ENCODE measurements at places on chromosomes 2 and 18.

GRCh38 chr2:17621781-17622180 lies 81.3 kb downstream of the VSNL1 start:
- DNase-seq, result no peak

- no peak for DNase-seq
Measured at GRCh38 chr18:12751503-12751884, 48.7 kb downstream of the PSMG2 start.

- no peak for DNase-seq
Measured at GRCh38 chr18:40017021-40017420, 1938.0 kb upstream of the PIK3C3 start.

- DNase-seq, result no peak
Measured at GRCh38 chr2:1898461-1899395, 154.4 kb upstream of the PXDN start.

DNA sequence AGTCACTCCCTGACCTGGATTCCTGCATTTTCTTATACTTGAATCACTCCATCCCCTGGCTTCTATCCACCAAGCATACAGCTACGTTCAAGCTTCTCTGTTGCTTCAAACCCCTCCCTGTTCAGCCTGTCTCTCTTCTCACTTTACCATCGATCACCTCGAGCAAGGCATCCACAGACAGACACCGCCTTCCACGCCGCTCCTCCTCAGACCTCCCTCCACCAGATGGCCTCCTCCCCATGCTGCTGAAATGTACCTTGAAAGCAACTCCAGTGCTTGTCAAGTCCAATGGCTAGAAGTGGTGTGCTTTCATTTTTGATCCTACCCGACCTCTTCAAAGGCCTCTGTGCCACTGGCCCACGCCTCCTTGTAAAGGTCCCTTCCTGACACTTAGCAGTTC lies 131.3 kb upstream of the ACAA2 start:
- DNase-seq, result no peak

DNA sequence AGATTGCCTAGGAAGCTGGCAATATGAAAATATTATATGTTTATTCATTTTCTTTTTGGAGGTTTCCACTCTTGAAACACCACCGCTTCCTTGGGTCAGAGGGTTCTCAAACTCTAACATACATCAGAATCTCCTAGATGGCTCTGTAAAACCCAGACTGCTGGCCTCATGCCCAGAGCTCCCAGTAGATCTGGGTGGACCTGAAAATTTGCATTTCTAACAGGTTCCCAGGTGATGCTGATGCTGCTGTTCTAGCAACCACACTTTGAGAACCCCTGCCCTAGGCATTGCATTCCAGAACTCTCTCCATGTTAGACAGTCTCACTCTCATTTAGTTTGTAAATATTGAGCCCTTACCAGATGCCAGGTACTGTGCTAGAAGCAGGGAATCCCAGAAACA lies 139.4 kb downstream of the FAM210A start:
- no peak for DNase-seq

DNA sequence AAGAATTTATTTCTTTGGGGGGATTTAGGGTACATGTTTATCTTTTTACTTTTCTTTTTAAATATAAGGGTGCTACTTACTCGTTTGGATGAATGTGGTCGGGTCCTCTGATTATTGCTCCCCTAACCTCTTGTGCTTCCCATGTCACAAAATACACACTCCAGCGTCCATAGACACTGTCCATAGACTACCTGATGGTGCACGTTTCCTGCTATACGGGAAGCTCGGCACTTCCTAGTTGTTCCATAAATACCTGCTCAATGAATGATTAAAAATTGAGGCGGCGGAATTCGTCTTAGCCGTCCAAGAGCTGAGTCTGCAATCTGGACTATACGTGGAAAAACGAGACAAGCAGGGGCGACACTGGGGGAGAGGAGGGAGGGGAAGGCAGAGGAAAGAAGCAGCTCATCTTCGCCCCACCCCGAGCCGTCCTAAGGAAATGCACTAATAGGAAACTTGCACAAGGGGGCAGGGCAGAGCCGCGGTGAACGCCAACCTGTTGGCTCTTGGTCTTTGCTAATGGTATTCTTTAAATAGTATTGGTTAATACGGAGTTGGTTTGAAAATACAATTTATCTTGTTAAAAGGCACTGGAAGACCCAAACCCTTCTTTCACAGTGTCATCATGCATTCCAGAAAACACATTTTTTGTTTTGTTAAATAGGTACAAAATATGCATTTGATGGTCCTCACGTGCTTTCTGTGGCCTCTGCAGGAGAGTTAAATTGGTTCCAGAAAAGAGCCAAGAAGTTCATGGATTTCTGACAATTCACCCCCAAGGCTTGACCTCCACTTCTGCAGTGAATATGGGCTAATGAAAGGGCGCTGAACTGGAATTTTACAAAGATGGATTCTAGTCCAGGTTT lies 73.0 kb upstream of the KCTD1 start:
- DNase-seq, result no peak

- DNase-seq, result no peak
Measured at GRCh38 chr2:207333599-207334300, 168.0 kb upstream of the KLF7 start.

DNA sequence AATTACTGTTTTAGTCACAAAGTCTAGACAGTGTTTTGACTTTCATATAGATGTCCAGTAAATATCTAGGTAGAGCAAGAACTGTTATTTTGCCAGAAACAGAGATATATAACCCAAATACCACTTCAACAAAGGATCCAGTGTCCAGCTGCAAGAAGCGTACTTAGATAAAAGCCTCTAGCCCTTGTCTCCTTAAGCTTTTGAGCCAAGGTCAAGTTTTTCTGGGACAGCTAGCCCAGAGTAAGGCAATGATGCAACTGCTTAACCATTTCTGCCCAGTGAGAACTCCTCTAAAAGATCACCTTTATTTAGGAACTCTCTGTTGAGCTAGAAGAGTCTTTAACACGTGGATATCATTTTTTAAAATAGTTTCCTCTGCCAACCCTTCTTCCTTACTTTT lies 1424.9 kb upstream of the NXPH2 start:
- no peak for DNase-seq

GRCh38 chr2:172947461-172948153 lies 128.0 kb upstream of the MAP3K20 start:
- no peak for DNase-seq

- no peak for DNase-seq
Measured at GRCh38 chr18:577643-578375, 2.4 kb upstream of the CETN1 start.

DNA sequence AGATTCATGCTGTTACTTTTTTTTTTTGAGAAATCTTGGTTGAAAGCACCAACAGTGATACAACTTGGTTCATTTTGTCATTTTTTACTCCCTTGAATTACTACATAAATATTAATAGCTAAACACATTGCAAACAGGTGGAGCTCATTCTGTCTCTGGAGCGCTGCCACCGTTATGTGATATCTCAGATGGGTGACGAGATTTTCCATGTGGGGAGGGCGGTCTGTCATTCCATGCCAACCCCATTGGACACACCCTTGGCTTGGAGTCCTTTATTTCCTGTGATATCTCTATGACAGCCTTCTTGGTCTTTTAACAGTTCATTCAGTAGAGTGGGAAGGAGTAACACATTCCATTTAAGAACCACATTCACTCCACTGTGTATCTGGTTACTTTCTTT lies 794.8 kb downstream of the SATB2 start:
- no peak for DNase-seq

GRCh38 chr2:31813016-31813415 lies 197.8 kb downstream of the MEMO1 start:
- DNase-seq, result no peak

DNA sequence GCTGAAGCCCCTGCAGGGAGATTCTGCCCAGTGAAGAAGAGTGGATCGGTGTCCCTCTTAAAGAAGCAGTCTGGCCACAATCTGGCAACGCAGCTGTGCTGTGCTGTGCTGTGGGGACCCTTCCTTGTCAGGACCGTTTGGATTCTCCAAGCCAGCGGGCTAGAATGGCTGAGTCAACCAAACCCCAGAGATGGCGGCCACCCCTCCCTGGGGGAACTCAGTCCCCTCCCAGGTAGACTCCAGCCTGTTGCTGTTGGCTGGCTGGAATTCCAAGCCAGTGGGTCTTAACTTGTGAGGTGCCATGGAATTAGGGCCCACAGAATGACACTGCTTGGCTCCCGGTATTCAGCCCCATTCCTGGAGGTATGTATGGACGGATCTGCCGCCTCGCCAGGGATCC lies 62.3 kb downstream of the MMADHC start:
- DNase-seq, result no peak

DNA sequence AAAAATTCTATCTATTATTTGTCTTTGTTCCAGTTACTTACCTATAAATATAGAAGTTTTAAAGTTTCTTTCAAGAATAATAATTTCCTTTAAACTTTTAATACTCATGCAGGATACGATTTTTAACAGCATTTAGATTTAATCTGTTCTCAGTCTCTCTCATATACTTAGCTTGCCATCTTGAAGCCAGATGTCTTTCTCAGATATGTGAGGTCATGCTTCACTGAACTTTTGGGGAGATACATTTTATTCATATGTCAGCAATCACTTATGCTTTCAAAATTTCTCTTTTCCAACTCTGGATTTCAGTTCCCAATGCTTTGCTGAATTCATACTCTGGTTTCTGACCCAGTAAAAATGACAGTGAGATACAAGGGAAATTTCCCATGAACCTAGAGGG lies 66.5 kb upstream of the CCDC178 start:
- DNase-seq, result no peak
